Left hindlimb (tissue), 1 donor: ENCODE measurements at places on chromosomes 2 and 18.

DNA sequence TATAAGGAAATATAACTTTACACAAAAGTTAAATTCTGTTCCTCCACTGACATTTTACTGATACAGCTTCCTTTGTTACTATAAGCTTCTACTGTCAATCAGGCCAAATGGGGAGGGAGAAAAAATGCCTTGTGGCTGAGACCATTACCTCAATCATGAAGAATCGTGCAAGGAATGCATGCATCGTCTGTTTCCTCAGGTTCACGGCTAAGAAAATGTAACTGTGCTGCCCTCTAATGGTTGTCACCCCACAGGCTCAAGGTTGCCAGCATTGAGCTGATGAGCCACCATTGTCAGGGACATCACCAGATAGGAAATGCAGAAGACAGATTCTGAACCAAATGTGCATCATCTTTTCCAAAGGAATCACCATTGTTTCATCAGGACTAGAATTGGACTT lies 426.9 kb downstream of the CDH2 start:
- peak; percentile 33 for DNase-seq

- DNase-seq, result no peak
Measured at GRCh38 chr2:62032096-62032495, 126.6 kb downstream of the COMMD1 start.

DNA sequence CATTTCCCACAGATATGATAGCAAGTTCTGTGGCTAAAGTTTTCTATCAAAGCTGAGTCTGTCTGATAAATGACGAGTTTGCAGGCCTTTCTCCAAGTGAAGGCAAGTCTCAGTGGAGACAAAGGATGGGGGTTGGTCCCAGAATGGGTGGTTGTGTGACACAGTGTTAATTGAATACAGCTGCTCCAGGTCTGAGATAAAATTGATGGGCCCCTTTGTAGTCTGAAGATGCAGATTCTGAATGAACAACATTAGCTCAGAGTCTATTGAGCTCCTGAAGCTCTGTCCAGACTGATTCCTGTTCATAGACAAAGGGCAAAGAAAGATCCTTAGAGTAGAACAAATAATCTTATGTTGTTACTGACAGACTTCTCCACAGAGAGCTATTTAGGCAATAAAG lies 296.9 kb upstream of the CYRIA start:
- DNase-seq, result no peak

DNA sequence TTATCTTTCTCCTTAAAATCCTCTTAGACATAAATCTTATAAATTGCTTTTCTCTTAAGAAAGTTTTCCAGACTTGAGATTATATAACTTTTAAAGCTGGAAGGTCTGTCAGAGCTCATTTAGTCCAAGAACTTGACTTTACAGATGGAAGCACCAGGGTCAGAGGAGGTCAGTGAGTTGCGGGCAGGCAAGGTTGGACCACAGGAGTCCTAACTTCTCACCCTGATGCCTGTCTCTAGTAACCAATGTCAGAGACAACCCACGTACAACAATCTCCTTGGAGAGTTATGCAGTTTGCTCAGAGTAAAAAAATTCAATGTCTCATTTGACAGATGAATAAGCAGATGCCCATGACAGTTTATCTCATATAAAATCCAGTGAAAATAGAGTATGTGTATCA lies 203.9 kb downstream of the DLGAP1 start:
- no peak for DNase-seq

- no peak for DNase-seq
Measured at GRCh38 chr2:145931781-145932395, 1412.0 kb upstream of the ZEB2 start.

- DNase-seq, result no peak
Measured at GRCh38 chr2:12709207-12709522, 7.6 kb upstream of the TRIB2 start.

DNA sequence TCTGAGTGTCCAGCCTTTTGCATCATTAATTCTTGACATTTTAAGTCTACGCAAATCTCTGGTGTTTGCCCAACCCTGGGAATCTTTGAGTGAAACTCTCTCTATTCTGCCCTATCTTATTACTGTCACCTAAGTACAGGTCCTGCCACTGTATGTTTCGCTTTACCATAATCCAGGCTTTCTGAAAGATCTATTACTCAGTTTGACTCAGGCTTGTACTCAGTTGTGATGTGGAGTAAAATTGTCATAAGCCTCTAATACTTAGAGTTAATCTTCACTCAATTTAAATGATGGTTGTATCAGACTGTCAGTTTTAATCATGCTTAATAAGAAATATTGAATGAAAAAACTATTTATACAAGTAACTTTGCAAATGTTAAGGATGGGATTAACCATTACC lies 30.3 kb upstream of the RAPGEF4 start:
- no peak for DNase-seq

GRCh38 chr2:182890305-182890704 lies 23.9 kb upstream of the FRZB start:
- DNase-seq, result no peak

- DNase-seq, result no peak
Measured at GRCh38 chr2:29628108-29628745, 293.2 kb downstream of the ALK start.

GRCh38 chr18:9233771-9234440 lies 97.3 kb downstream of the ANKRD12 start:
- no peak for DNase-seq

- no peak for DNase-seq
Measured at GRCh38 chr2:28423856-28424605, 31.4 kb downstream of the FOSL2 start.

DNA sequence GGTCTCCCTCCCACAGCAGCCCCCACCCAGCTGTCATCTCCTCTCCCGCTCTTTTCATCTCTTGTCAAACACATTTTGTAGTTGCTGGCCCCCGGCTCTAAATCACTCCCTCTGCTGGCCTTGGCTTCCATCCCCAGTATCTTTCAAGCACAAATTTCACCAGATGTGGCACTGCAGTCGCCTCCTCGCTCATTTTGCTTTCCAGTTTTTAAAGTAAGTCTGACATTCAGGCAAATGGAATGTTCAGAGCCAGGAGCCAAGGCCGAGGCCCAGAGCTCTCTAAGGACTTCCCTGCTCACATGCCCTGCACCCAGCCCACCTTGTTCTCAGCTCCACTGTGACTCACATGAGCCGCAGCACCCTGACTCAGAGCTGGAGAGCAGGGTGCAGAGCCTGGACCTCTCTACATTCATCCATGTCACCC lies 158.4 kb downstream of the GALNT14 start:
- DNase-seq, result peak; percentile 26

GRCh38 chr2:187397886-187398285 lies 50.2 kb downstream of the CALCRL start:
- DNase-seq, result no peak

GRCh38 chr18:47737956-47738355 lies 192.5 kb downstream of the SMAD2 start:
- no peak for DNase-seq

DNA sequence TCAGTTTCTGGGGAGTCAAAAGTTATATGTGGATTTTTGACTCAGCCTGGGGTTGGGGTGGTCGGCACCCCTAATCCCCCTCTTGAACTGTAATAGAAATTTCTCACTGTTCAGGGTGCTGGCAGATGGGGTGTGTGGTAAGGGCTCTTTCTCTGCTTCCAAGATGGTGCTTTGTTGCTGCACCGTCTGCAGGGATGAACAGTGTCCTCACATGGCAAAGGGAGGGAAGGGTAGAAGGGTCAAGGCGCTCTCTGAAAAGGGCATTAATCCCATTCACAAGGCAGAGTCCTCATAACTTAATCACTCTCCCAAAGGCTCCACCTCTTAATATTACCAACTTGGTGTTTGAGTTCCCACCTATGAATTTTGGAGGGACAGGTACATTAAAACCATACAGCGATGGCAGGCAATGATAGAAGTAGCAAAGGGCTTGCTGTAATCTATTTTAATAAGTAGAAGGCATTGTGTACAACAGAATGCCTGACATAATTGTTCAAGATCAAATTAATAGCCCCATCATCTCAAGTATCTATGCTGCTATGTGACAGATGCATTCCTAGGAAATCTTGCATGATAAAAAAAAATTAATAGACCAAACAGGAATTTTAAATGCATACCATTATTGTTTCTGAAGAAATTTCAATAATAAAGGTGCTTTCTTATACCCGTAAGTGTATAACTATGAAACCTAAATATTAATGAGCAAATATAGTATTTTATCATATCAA lies 28.1 kb downstream of the MMADHC start:
- no peak for DNase-seq

DNA sequence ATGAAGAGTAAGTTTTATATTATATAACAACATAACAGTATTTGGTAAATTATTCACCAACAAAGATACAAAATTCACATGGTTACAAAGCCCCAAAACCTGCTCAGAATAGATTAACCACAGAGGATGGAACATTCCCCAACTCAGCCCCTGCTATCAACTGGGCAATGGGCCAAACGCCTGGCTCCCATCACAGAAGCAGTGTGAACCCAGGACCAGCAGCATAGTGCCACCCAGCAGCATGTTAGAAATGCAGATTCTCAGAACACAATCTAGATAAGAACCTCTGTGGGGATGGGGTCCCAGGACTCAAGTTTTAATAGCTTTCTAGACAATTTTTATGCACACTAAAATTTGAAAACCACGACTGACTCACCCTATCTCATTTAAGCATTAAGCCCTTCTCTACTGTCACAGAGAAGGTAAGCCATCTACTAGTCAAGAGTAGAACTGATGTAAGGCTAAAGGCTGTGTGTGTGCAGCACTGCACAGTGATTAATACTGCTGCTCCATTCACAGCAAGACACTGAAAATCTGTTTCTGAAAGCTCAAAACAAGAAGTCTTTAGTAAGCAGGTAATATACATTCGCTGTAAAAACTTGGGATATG lies 15.2 kb downstream of the AFG3L2 start:
- DNase-seq, result no peak

DNA sequence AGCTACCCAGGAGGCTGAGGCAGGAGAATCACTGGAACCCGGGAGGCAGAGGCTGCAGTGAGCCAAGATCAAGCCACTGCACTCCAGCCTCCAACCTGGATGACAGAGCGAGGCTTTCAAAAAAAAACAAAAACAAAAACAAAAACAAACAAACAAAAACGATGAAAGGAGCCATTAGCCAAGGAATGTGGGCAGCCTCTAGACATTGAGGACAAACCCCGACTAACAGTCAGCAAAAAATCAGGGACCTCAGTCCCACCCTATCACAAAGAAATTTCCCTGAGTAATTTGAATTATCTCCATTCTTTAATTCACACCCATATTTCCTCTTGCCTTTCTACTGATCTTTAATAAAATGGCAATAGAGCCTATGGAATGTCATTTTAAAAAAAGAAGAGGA lies 75.8 kb downstream of the MBD2 start:
- no peak for DNase-seq

DNA sequence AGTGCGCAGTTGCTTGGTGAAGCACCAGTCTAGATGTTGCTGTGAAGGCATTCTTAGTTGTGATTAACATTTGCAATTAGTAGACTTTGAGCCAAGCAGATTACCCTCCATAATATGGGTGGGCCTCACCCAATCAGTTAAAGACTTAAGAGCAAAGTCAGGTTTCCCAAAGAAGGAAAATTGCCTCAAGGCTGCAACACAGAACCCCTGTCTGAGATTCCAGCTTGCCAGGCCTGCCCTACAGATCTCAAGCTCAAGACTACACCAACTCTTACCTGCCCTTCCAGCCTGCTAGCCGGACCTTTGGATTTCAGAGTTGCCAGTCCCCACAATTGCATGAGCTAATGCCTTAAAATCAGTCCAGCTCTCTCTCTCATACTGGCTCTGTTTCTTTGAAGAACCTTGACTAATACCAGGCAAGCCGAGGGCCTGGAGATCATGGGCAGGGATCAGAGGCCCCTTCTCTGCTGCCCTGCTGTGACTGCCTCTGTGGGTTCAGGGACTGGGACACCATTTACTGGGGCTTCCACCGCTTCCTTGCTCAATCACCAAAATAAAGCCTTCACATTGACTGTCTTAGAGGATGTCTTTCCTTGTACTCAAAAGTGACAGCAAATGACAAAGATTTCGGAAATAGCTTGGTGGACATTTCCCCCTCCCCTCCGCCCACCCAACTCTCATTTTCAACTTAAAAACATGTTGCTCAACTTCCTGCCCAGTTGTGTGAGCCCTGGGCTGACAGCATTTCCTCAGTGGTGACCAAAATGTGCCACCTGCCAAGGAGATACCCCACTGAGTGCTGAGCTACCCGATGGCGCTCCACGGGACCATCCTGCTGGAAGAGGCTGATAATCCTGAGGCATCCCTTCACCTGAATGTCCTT lies 86.7 kb downstream of the GALNT14 start:
- no peak for DNase-seq

DNA sequence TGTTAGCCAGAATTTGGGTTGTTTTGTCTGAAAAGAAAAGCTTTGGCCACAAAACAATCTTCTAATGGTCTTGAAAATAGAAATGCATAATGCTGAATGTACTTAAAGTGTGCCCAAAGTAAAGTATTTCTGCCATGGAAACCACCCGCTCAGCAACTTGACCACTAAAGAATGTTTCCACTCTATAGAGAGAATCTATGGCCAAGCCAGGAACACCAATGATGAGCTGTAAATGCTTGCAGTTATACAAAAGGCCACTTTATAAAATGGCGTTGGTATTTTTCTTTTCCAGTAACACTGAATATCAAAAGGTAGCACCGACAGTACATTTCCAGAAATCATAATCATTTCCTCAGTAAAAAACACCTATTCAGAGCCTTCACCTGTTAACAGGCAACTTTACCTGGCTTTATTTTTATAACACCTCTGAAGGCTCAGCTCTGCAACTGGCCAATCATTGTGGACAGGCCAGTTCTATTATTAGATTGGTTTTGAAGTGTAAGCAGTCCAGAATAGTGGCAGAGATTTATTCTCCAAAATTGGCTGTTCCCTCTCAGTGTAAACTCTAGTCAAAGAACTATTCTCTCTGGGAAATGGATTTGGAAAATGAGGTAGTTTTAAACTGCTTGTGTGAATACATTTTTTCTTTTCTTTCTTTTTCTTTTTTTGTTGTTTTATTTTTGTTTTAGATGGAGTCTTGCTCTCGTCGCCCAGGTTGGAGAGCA lies 36.1 kb downstream of the SLC40A1 start:
- DNase-seq, result peak; percentile 42

GRCh38 chr2:156818944-156819343 lies 382.8 kb downstream of the GPD2 start:
- no peak for DNase-seq

- DNase-seq, result no peak
Measured at GRCh38 chr2:6008726-6009125, 316.5 kb downstream of the SOX11 start.

- peak; percentile 83 for DNase-seq
Measured at GRCh38 chr2:240250985-240251847, 110.8 kb upstream of the OTOS start.

- DNase-seq, result no peak
Measured at GRCh38 chr2:112662704-112663103, 17.0 kb downstream of the SLC20A1 start.
